ENCODE measurements at places on chromosomes 3 and 15.

GRCh38 chr3:59578129-59578528 lies 528.3 kb upstream of the CFAP20DC start:
- no peak for DNase-seq

- DNase-seq, result no peak
Measured at GRCh38 chr15:64246364-64247189, 83.8 kb upstream of the PPIB start.

- DNase-seq, result no peak
Measured at GRCh38 chr15:46856839-46857502, 860.3 kb upstream of the SEMA6D start.

DNA sequence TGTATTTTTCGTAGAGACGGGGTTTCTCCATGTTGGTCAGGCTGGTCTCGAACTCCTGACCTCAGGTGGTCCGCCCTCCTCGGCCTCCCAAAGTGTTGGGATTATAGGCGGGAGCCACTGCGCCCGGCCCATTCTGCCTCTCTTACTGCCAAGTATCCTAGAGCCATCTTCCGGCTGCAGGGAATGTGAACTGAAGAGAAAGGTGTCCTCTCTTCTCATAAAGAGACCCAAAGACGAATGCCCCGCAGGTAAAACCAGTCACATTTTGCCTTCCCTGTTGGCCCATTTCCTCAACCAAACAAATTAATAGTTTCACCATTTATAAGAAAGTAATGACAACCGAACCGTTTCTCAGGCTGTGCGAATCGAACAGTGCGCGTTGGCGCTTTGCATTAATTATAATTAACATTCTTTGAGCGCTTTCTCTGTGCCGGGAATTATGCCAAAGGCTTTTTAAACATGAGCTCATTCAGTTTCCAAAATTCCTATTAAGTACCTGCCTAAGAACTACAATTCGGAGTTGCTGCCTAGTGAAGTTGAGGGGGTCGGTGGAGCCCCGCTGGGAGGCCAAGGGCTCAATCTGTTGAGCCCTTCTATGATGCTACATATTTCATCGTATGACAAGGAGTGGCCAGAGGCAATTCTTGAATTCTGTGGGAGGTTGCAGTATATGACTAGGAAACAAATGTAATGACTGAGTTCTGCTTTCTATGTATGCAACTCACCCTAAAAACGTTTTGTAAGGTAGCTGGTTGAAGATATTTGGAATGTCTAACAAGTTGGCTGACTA lies 819 bp upstream of the RPL24 start:
- no peak for DNase-seq

GRCh38 chr3:160401291-160402095 lies 2.0 kb downstream of the SMC4 start:
- DNase-seq, result no peak

DNA sequence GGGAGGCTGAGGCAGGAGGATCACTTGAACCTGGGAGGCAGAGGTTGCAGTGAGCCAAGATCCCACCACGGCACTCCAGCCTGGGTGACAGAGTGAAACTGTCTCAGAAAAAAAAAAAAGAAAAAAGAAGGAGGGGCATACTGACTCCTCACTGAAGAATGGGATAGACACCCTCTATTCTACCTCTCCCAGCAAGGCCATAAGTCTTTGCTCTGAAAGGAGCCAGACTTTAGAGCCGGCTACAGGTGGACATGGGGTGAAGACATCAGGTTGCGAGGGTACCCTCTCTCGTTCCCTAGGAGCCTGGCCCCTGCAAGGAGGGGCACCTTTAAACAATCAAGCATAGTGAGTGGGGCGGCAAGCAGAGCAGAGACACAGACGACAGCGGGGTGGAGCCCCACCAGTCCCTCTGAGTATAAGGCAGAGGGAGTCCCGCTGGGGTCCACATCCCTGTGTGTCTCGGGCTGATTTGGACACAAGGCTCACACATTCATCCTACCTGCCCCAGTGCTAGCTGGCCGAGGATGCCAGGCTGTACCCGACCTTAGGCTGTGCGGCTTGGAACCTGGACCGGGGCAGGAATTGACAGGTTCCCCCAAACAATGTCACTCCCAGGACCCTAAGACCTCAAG lies 1.1 kb downstream of the GRAMD2A start:
- DNase-seq, result no peak

- DNase-seq, result no peak
Measured at GRCh38 chr3:171340434-171340833, 119.8 kb downstream of the TNIK start.

GRCh38 chr3:168288511-168289401 lies 193.0 kb upstream of the GOLIM4 start:
- DNase-seq, result no peak

GRCh38 chr3:124577494-124578167 lies 152.6 kb upstream of the UMPS start:
- no peak for DNase-seq

GRCh38 chr3:56879436-56880215 lies 77.9 kb upstream of the ARHGEF3 start:
- DNase-seq, result no peak

DNA sequence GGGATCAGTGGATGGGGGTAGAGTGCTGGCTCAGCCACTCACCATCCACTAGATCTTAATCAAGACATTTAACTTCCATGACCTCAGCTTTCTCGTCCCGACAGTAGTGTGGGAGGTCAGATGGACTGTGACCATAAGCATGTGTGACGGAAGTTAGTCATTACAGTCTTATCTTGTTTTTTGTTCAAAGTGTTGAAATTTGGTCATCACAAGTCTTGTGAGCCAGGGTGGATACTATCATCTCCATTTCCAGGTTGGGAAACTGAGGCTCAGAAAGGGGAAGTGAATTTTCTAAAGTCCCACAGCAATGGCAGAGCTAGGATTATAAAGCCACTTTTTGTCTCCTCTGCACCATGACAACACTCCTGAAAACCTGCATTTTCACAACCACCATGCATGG lies 32.0 kb upstream of the ITGA11 start:
- no peak for DNase-seq

Measured in uterus (tissue), 4 donors.